NCI-H2227 treated with DMSO at 0.1 percent for 48 hours (cell line): ENCODE measurements at places on chromosomes 12 and 14.
A peak's percentile ranks its signal among the peaks of the same experiment; 100 is the strongest.

GRCh38 chr12:24011927-24012507, 62.5 kb upstream of the SOX5 start:
- no peak for DNase-seq

DNA sequence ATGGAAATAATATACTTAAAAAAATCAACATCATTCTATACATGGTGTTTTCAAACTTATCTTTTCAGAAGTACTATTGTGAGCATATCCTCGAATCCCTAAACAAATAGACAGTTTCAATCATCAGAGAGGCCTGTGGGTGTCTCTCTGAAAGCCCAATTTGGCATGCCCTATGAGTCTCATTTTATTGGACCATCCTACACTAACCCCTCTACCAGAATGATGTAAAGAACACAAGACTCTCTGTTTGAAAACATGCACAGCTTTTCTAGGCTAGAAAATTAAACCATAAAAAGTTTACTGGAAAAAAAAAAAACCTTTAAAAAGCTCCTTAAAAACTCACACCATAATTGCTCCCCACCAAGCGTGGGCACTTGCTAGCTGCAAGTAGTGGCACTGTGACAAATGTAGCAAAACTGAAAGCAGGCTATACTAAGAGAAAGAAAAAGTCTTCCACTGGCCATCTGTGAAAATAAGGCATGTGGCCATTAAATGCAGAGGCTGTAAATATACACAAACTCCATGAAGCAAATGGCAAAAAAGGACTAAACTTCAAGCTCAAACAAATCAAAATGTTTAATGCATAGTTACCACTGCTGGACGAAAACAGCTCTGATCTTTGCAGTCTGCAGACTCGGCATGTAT, 394.2 kb downstream of the SOX5 start:
- DNase-seq: no peak

- no peak for DNase-seq
Measured at GRCh38 chr12:240566-240965, 22.1 kb downstream of the SLC6A13 start.

GRCh38 chr14:96016501-96017160, 22.5 kb upstream of the C14orf132 start:
- DNase-seq: peak; percentile 61

DNA sequence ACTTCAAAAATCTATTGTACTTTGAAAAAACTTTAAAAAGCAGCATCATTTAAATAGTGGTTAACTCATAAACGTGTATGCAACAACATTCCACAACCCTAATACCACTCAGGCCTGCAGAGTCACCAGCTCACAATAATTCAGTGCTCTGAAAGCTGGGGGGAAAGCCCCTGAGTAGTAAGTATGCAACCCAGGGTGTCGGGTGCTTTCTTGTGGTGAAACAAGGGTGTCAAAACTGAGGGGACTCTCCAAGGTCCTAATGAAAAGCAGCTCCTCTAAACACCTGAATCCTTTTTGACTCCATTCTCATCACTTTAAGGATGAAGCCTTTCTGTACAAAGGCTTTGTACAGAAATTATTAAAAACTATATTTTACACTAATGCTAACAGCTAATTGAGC, 33.7 kb downstream of the FGFR1OP2 start:
- DNase-seq: no peak

GRCh38 chr12:23356927-23357708, 592.4 kb downstream of the SOX5 start:
- DNase-seq: no peak

DNA sequence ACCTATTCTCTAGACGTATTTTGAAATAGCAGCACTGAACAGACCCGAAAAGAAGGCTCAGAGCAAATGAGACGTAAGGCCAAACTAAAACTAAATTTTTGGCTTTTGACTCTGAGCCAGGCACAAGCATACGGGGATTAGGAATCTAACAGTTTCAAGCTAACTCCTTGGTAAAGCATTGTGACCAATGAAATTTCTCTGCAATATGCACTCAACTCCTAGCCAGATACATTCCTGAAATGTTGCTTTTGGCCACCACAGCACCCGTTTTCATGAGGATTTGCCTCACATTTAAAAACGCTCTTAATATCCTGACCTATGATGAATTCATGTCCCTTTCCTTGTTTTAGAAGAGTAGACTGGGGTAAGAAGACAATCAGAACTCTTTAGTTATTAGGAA, 53.1 kb upstream of the NPFF start:
- no peak for DNase-seq
